ENCODE measurements at places on chromosomes 7 and 10.

GRCh38 chr7:37690206-37690605 is 6.6 kb downstream of the GPR141 start:
- DNase-seq: no peak

DNA sequence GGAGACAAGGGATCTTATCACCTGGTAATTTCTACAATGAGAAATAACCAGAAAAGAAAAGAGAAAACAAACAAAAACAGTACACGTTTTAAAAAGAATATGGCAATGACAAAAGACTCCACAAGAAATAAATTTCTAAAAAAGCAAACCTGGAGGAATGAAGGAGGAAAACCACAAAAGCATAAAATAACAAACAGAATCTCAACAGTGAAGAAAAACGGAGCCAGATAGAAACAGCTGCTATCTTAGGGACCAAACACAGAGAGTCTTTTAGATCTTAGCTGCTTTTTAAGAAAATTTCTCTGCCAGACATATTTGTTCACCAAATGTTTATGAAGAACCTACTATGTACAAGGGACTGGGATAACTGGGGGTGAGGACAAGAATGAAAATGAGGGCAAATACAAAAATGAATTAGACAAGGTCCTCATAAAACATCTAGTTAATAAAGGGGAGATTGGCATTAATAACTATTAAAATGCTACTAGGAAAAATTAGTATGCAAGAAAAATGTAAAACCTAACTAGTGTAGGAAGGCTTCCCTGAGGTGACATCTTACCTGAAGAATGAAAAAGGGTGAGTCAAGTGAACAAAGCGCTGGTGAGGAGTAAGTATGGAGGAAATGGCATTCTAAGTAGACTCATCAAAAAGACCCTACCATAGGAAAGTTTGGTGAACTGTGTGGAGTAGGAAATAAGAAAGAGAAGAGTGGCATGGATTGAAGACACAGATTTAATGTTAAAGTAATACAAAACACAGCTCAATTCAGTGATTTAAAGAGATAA is 34.3 kb downstream of the WASL start:
- no peak for DNase-seq

DNA sequence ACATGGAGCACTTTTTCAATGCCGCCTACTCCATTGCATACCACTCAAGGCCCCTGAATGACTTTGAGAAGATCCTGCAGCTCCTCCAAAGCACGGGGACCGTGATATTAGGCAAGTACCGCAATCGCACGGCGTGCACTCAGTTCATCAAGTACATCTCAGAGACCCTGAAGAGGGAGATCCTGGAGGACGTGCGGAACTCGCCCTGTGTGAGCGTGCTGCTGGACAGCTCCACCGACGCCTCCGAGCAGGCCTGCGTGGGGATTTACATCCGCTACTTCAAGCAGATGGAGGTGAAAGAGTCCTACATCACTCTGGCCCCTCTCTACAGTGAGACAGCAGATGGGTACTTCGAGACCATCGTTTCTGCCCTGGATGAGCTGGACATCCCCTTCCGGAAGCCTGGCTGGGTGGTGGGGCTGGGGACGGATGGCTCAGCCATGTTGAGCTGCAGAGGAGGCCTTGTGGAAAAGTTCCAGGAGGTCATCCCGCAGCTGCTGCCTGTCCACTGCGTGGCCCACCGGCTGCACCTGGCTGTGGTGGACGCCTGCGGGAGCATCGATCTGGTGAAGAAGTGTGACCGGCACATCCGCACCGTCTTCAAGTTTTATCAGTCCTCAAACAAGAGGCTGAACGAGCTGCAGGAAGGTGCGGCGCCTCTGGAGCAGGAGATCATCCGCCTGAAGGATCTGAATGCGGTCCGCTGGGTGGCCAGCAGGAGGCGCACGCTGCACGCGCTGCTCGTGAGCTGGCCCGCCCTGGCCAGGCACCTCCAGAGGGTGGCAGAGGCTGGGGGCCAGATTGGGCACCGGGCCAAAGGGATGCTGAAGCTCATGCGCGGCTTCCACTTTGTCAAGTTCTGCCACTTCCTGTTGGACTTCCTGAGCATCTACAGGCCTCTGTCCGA is 12.7 kb upstream of the ATP6V0E2 start:
- no peak for DNase-seq

- DNase-seq: no peak
These were observed 566.4 kb downstream of the GFRA1 start for GRCh38 chr10:115706488-115707076.

- no peak for DNase-seq
These were observed 288.3 kb downstream of the AHR start for GRCh38 chr7:17586711-17587110.

All from GM12878 (cell line).